ENCODE measurements at places on chromosomes 6 and 20. TPM values are rescaled to one million over a fixed set of nuclear protein-coding genes. Genes with fewer than 3 reads are reported as not detected.

TMEM151B gene
- not detected for total RNA-seq

GSTA2 gene
- total RNA-seq, result not detected

VSTM2L gene
- total RNA-seq, result 6.3 TPM

DDR1 gene
- total RNA-seq, result 48.9 TPM

RNF144B gene
- total RNA-seq, result 0.53 TPM

SRSF3 gene
- 699 TPM for total RNA-seq

REM1 gene
- total RNA-seq, result 0.10 TPM
